Osteocyte (in vitro differentiated cells): ENCODE measurements at places on chromosomes 2 and 18.

DNA sequence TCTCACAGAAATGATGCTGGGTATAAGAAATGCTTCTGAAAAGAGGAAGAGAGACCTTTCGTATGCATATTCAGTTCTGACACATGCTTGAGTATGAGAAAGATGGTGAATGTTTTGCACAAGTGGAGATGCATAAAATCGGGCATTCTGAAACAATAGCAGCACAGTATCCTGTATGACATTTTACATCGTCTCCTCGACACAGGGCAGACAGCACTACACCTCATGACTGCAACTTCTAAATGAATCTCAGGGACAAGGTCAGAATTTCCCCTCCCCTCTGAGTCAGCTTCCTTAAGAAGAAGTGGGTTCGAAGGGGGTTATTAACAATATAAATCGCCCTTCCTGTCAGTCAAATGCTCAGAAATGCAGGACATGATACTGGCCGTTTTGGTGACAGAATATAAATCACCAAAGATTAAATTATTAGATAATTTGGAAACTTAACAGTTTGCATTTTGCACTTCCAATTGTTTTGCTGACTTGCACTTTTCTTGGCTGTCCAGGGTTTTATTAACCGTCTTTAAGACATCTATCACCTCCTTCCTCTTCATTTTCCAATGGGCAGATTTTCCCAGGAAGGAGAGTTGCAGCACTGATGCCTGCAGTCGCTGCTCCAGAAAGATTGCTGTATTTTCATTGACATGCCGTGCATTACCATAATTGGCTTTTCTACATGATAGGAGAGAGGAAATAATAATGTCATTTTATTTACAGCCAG is 57.2 kb downstream of the TSHZ1 start:
- no peak for DNase-seq

- no peak for DNase-seq
These were observed 63.4 kb downstream of the SMAD7 start for GRCh38 chr18:48887294-48887904.

- no peak for DNase-seq
These were observed 76.0 kb upstream of the SESTD1 start for GRCh38 chr2:179340678-179341077.

- DNase-seq = no peak
These were observed 9.9 kb downstream of the PLEKHM3 start for GRCh38 chr2:208015475-208015874.

GRCh38 chr2:238168196-238169047 is 9.7 kb downstream of the ERFE start:
- no peak for DNase-seq

DNA sequence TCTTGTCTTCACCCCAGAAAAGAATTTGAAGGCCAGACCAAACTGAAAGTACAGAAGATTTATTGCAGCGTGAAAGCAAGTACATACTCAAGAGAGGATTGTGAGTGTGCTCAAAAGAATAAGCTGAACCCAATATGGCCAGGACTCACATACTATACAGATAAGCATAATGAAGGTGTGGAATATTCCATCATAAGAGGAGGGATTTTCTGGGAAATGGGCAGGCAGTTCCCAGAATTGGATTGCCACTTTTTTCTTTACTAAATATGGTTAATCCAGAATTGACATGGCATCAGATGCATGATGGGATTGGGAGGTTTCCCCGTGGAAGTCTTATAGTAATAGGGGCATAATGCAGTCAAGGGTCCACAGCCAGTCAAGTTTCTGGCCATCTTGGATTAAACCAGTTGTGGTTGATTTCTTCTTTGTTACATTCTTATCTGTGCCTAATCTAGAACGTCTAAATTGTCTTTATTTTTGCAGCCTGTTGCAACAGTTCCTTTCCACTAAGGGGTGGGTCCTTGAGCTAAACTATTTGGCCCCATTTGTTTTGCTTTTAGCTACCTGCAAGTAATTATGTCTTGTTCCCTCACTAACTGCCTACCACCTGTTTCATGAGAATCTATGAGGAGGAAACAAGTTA is 9.0 kb downstream of the SP140L start:
- DNase-seq = no peak

DNA sequence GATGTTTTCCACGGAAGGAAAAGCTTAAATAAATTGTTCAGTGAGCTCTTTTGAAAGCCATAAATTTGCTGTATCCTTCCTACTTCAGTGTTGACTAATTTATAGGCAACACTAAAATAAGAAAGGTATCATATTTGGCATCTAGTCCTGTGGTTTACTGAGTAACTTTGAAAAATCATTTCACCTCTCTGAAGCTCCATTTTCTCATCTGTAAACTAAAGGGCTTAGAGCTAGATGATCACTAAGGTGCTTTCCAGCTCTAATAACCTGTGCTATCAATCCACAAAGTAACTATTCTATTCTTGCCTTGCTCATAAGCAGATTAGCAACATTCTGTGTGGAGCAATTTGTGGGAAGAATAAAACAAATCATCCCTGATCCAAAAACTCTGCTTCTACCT is 3.6 kb upstream of the MYOM1 start:
- no peak for DNase-seq

- DNase-seq = no peak
These were observed 457.9 kb downstream of the TSN start for GRCh38 chr2:122213312-122213711.

- no peak for DNase-seq
These were observed 63.9 kb downstream of the LRRFIP1 start for GRCh38 chr2:237691029-237691907.

GRCh38 chr18:69956665-69957620 is 9.3 kb upstream of the CD226 start:
- no peak for DNase-seq

- no peak for DNase-seq
These were observed 92.3 kb upstream of the TFPI start for GRCh38 chr2:187646556-187646955.

DNA sequence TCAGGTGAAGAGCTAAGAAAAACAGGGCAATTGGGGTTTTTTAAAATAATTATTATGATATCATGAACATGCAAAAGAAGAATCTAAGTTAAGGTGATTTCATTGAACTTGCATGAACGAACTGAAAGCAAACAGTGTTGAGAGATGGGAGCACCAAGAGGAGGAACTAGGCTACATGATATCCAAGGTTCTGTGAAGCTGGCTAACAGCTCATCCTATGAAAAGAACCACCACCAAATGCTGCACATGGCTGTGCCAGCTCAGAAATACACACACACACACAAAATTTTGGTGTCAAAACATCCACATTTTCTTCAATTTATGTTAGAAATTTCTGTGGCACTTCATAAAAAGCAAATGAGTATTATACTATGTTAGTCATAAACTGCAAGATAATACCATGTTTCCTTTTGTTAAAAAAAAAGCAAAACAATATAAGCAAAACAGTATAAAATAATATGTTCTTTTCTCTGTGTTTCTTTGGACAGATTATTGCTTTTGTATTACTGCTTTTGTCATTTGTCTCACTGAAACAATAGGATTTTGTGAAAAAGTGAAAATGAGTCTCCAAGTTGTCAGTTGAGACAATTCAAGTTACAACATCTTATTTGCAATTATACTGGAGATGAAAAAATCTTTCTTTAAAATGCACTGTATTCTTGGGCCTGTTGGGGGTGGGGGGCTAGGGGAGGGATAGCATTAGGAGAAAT is 12.6 kb upstream of the TTC32 start:
- no peak for DNase-seq

- DNase-seq = no peak
These were observed 11.6 kb downstream of the ATG16L1 start for GRCh38 chr2:233263045-233263570.
